CD4-positive, alpha-beta memory T cell (primary cell): ENCODE measurements at places on chromosomes 13 and 19.

DNA sequence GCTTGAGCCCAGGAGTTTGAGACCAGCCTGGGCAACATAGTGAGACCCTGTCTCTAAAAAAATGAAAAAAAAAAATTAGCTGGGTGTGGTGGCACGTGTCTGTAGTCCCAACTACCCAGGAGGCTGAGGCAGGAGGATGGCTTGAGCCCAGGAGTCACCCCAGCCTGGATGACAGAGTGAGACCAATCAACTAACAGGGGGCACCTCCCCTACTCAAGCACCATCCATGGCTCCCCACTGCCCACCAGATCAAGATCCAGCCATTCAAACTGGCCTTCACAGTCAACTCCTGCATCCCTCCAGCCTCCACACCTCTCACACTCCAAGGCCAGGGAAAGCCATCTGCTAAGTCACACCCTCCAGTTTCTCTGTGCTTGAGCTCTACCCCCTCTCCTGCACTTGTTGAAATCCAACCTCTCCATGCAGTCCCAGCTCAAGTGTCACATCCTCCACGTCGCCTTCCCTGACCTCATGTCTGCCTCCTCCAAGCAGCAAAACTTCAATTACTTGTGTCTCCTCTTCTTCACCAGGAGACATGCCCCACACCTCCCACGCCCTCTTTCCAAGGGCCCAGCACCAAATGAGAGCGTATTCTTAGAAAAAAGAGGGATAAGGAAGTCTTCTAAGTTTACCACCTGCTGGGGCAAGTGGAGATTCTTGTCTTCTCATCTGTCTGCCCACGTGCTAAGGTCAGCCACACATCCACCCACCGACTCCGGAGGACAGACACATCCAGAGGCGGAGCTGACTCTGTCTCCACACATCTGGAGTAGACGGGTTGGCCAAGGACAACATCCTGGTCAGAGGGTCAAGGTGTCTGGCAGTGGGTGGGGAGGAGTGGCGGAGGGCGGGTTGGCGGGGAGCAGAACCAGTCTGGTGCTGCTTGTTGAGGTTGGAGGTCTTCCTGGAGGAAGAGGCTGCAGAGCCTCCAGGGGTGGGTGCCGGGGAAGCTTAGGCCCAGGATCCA lies 974 bp upstream of the CYP4F22 start:
- DNase-seq, result no peak

- DNase-seq, result peak; percentile 38
Measured at GRCh38 chr19:12733369-12734214, 892 bp downstream of the TRIR start.

GRCh38 chr13:85976242-85976641 lies 177.0 kb upstream of the SLITRK6 start:
- DNase-seq, result no peak

GRCh38 chr19:34994643-34995541 lies 5.2 kb upstream of the GRAMD1A start:
- DNase-seq, result no peak

- no peak for DNase-seq
Measured at GRCh38 chr13:39952249-39953233, 297.1 kb downstream of the COG6 start.

DNA sequence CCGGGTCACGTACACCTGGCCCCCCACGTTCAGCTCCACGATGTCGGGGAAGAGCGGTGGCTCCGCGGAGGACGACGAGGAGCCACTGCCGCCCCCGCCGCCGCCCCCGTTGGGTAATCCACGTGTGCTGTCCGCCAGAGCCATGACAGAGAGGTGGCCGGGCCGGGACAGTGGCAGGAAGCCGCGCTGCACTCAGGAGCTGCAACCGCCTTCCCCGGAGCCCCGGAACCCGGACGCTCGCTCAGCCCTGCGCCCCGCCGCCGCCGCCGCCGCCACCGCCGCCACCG lies 257 bp downstream of the KCTD12 start:
- no peak for DNase-seq

DNA sequence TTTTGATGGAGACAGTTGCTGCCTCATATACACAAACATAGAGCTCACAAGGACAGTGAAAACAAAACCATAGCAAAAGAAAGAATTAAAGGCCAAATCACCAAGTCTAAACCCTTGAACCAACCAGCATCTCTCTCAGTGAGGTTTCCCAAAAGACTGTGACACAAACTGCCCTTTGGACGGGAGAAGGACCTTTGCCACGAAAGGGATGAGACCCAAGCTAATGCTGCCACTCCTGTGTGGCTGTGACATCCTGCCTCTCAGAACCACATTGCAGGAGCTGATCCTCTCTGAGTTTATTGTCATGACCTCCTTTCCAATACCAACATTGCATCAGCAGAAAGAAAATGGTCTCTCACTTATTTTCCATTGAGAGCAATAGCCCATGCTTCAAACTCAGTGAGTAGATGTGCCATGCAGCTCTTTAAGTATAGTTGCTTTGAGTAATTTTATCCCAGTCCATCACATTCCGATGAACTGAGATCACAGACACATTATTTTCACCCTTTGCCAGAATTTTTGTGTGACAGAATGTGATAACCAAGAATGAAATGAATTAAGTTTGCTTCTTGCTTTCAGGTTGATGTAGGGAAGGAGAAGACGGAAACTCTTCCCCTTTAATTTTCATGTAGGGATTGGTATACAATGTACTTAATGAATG lies 133.5 kb upstream of the IRS2 start:
- DNase-seq, result no peak

- no peak for DNase-seq
Measured at GRCh38 chr13:32734511-32734910, 148.3 kb downstream of the PDS5B start.

- no peak for DNase-seq
Measured at GRCh38 chr13:33639626-33640080, 178.3 kb upstream of the RFC3 start.

DNA sequence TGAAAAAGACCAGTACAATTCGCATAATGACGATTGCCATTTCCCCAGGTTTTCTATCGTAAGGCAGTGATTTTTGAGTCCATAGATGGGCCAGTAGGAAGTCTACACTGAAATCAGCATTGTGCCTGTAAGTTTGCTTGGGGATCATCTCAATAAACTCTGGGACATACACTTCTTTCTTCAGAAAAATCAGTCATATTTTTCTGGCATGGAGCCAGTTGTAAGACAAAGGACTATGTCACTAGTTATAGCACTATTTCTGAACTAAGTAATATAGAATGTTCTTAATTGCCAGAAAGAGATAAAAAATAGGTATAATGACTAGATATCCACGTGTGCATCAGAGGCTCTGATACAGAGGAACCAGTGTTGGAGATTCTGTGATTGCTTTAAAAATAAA lies 243.5 kb downstream of the LMO7 start:
- no peak for DNase-seq

DNA sequence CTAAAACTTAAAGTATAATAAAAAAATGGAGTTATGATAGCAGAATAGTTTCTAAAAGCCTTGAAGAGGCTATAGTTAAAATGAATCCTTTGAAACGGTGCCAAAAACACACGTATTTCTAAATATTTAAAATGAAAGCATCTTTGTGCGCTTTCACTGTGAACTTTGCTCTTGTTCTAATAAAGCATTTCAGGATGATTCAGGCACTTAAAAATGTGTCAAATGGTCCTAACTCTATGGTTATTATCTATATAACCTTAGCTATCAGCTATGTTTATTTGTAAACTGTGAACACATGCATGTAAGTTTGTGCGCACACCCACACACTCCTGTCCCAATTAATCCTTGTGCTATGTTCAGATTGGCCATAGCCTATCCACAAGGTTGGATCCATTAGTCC lies 124.5 kb downstream of the FLT1 start:
- DNase-seq, result no peak

DNA sequence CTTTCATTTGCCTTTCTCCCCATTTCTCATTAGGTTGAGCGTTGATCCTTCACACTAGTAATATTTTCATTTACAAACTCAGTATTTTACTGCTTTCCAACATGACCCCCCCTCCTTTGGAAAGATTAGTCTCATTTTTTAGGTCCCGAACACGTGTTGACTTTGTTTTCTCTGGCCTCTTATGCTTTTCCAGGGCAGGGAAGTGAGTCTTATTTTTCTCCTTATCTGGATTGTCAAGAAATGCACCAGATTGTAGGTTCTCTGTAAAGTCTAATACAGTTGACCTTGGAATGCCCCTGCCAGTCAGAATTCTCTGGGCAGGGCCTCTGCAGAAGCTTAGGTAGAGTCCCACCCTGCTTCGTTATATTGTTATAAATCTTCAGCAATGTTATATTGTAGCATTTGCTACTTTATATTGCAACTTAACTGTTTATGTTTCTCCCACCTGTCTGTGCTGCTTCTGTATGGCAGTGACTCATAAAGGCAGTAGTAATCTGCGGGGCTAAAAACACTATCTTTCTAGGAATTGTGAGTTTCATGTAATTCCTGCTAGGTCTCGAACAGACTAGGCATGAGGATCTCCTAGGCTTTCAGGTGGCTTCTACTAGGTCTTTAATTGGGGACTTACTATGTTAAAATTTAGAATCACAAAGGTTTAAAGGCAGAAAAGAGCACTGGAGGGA lies 2.0 kb downstream of the TDRD3 start:
- DNase-seq, result no peak

- no peak for DNase-seq
Measured at GRCh38 chr19:14411161-14411937, 7.8 kb downstream of the DDX39A start.

GRCh38 chr13:51502153-51502651 lies 49.4 kb upstream of the INTS6 start:
- DNase-seq, result no peak

DNA sequence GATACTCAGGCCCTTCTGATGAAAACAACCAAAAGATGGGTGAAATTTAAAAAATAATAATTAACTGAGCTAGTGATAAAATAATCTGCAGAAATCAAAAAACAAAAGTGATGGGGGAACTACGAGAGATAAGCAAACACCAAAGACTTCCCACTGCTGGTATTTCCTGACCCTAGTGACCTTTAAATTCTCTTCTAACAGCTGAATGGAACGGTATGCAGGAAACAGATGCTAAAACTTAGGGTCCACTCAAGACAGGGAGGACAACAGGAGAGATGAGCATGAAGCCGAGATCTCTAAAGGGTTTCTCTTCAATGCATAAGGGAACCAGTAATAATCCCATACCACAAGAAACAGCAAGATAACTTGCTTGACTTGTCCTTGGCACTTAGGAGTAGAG lies 50.8 kb downstream of the USP12 start:
- no peak for DNase-seq

DNA sequence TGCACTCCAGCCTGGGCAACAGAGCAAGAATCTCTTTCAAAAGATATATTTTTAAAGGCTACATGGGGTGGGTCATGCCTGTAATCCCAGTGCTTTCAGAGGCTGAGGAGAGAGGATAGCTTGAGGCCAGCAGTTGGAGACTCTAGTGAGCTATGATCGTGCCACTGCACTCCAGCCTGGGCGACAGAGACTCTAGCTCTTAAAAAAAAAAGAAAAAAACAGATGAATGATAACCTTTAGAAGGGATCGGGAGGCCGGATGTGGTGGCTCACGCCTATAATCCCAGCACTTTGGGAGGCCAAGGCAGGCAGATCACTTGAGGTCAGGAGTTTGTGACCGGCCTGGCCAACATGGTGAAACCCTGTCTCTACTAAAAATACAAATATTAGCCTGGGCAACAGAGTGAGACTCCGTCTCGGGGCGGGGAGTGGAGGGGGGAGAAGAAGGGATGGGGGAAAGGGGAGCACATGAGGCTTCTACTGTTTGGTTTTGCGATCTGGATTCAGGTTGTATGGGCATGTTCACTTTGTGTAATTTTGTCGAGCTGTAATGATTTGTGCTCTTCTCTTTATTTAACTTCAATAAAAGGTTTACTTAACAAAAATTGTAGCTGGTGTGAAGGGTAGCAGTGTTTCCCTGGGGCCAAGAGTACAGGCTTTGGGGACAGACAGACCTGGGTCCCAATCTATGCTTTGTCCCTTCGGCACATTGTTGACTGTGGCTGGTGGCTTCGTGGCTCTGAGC lies 1.1 kb upstream of the PSMC4 start:
- DNase-seq, result no peak

- no peak for DNase-seq
Measured at GRCh38 chr19:27966390-27966816, 1246.5 kb downstream of the UQCRFS1 start.

GRCh38 chr19:6032827-6033226 lies 54.9 kb upstream of the RANBP3 start:
- no peak for DNase-seq

DNA sequence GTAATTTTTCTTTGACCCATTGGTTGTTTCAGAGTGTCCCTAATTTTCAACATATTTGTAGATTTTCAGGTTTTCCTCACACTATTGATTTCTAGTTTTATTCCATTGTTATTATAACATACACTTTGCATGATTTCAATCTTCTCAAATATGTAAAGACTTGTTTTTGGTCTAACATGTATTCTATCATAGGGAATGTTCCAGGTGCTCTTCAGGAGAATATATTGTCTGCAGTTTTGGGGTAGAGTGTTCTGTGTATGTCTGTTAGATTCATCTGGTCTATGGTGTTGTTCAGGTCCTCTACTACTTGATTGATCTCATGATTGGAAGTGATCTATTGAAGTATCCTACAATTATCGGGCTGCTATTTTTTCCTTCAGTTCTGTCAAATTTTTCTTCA lies 440.9 kb upstream of the MIR17HG start:
- no peak for DNase-seq

GRCh38 chr13:40341501-40341900 lies 324.9 kb downstream of the FOXO1 start:
- no peak for DNase-seq

DNA sequence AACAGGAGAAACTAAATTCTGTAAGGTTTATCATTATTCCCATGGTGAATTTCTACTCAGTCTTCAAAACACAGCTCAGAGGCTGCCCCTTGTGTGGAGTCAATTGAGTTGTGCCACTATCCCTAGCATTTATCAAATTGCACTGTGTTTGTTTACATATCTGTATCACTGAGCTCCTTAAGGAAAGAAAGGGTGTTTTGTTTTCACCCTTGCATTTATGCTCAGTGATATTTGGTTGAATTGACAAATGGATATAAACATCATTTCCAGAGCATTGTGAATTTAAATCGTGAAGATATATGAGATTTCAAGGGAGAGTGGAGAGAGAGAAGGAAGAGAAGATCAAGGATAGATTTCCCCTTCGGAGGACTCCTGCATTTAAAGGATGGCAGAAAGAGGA lies 55.1 kb upstream of the TNFRSF19 start:
- DNase-seq, result no peak

GRCh38 chr13:30211745-30212144 lies 95.6 kb downstream of the KATNAL1 start:
- DNase-seq, result no peak

GRCh38 chr19:1655131-1655981 lies 2.9 kb upstream of the TCF3 start:
- DNase-seq, result no peak

- DNase-seq, result no peak
Measured at GRCh38 chr19:13985771-13986347, 20.3 kb downstream of the RFX1 start.
